ENCODE measurements at places on chromosomes 3 and 15.

DNA sequence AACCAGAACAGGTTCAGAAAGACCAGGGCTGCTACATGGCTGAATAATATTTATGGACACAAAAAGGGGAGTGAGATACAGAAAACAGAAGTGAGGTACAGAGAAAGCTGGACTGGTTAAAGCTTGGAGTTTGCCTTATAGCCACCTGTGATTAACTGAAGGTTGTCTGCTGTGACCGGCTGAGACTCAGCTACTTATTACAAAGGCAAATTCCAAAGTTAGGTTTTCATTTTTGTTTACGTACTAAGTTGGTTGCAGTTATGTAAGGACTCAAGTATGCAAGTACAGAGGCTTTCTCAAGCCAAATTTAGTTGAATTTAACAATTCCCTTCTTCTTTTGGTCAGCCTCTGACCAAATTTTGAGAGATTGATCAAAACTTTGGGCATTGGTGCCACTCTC is 264.6 kb downstream of the THSD4 start:
- no peak for DNase-seq

- no peak for DNase-seq
Measured at GRCh38 chr3:12268049-12268735, 20.7 kb upstream of the PPARG start.

DNA sequence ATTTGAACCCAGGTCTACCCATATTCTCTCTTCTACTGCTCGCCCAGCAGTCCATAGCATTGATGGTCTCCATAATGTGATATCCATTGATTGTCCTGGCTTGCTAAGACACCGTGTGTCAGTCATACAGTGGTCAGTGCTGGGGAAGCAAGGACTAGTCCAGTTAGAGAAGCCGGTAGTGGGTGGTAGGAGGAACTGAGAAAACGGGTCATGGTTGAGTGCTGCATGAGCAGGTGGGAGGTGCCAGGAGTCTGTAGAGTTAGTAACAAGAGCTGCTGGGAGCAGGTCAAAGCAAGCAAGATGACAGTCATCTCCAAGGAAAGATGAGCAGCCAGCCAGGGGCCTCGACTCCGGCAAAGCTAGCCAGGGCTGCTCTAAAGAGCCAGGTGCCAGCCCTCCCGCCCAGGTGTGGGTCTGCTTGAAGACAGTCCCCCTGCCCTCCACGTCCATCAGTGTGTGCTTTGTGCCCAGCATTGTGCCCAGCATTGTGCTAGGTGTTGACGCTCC is 29.5 kb upstream of the USP3 start:
- DNase-seq, result no peak

GRCh38 chr3:141659821-141660613 is 78.1 kb upstream of the RNF7 start:
- peak; percentile 44 for DNase-seq

DNA sequence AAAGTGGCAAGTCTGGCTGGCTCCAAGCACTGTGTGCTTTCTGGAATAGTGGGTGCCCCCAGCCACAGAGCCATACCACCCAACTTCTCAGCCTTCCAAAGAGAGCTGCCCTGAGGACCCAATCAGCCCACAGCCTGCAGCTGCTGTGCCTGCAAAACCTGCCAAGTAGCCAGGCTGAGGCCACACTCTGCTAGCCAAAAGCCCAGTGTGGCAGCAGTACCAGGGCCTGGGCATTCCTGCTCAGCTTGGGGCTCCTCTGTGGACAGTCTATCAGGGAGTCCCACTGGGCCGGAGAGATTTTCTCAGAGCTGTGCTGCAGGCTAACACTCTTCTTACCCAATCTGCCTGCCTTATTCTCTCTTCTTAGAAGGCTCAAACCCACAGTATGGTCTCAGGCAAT is 136.5 kb downstream of the TPRA1 start:
- DNase-seq, result no peak
